Hypothalamus (tissue), 51 donors: ENCODE measurements at places on chromosomes 7 and 10.

- DNase-seq = no peak
These were observed 23.7 kb downstream of the EPHB4 start for GRCh38 chr7:100803398-100804161.

DNA sequence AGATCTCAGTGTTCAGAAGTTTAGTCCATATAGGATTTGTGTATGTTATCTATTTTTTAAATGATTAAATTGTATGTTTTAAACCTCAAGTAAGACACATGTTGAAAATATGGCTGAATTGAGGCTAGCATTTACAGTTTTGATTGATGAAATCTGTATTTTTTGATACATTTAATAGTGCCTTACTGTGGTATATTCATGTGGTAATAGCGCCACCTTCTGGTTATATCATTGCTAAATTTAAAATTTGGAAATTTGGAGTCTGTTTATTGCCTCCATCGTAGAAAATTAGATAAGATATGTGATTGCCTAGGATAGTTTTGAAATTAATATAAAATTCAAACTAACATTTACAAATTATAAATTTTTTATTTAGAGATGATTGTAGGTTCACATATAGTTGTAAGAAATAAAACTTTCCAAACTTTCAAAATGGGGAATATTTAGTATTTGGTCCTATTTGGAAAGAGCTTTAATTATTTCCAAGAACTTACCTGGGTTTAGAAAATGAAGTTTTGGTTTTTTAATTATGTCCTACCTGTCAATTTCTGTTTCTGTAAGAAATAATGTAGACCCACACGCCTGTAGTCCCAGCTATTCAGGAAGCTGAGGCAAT is 19.1 kb upstream of the ARMS2 start:
- no peak for DNase-seq

DNA sequence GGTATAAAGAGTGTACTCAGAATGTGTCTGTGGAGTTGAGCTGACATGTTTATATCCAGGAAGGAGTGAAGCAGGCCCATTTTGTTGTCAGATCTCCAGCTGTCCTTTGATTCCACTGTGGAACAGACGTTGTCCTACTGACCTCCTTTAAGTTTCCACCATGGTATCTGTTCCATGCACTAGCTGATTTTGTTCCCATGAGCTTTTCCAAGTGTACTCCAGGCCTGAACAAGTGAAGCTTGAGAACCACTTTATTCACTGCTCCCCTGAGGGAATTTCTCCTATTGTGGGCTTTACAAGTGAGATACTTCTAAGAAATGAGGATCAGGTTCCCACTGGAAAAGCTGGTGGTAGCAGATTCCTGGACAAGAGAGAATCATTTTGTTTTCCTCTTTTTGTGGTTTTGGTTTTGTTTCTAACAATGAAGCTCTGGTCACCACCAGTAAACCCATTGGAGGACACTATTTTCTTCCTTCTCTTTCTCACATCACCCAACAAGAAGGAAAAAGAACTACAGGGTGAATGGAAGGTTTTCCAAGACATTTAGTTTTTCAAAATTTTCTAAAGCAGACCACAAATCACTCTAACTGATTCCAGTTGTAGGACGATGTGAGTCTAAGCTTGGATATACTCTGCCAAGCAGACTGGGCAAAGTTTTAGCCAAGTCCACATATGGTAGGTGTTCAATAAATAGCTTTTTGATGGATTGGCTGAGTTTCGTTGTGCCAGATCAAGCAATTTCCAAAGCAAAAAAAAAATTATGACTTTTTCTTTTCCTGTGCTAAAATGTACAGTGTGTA is 144.2 kb downstream of the JCAD start:
- no peak for DNase-seq

DNA sequence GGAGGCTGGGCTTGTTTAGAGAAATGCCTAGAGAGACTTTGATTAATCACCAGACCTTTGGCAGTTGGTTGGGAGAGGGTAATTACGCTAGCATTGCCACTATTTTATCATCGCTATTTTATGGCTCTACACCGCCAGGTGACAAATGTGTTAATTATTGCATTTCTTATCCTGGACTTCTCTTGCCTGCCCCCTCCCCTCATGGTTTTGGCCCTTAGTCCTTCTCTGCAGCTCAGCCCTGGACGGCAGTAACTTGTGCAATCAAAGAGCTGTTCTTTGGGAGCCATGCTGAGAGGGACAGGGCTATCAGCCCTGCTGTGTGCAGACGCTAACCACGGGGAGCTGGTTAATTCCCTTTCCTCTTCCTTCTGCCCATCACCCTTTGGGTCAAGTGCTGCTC is 585.0 kb downstream of the AUTS2 start:
- DNase-seq = no peak

DNA sequence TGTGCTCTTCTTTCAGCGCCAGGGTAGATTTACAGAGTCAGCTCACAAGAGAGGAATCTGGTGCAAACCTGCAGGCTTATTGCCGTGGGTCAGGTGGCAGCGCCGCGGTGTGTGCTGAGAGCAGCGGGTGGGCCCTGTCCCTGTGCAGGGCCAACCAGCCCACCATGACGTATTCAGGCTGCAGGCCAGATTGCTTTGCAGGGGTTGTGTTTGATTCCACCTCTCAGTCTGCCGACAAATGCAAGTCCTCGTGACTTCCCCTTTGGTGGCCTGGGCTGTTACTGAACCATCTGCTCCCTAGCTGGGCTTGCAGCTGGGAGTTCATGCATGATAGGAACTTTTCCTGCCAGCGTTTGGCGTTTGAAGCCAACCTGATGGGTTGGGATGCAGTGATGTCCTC is 66.7 kb upstream of the LEP start:
- DNase-seq = no peak

- DNase-seq = no peak
These were observed 168.0 kb upstream of the ZNF32 start for GRCh38 chr10:43816351-43817321.

DNA sequence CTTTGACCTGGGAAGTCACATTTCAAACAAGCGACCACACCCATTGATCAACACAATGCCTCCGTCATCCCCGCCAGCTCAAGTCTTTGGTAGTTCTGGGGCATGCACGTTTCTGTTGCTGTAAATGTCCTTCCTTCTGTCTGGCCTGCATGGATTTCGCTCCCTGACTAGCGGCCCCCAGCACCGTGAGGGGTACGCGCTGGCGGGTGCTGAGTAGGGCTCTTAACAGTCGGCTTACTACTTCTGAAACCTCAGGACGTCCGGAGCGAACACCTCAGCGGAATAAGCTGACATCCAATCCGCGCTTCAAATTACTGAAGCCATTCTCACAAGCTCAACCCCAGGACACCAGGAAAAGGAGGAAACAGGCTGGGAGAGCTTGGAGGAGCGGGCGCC is 505 bp downstream of the NUDCD3 start:
- no peak for DNase-seq

- DNase-seq = no peak
These were observed 12.5 kb downstream of the CCNY start for GRCh38 chr10:35348609-35349388.

GRCh38 chr10:24873281-24873683 is 79.1 kb downstream of the PRTFDC1 start:
- DNase-seq = no peak

DNA sequence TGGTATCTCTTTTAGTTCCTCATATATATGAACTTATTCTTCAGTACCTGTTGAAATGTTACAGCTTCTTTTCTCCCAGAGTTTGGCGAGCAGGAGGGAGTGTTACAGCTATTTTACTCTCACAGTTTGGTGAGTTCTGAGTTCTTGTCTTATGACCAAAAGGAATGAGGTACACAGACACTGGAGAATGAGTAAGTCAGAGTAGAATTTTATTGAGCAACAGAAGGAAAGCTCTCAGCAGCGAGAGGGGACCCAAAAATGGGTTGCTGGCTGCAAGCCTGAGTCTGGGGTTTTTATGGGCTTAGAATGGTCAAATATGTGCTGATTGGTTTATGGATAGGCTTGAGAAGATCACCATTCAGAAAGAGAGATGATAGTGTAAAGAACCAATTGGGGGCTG is 175.2 kb downstream of the CDK14 start:
- DNase-seq = no peak

DNA sequence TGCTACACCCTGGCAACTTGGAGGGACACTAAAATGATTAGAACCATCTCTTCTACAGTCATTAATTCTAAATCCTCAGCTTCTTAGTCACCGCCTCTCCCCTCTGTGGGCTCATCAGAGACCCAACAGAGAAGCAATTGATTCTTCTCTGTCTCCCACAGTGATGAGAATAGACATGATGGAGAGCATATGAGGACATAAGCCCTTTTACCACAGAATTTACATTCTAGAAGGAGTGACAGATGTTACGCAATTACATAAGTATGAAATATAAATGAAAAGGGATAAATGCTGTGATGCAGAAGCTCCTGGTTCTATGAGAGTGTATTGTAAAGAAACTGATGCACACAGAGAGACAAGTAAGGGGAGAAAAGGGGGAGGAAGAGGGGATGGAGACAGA is 18.1 kb upstream of the ABCB5 start:
- no peak for DNase-seq

DNA sequence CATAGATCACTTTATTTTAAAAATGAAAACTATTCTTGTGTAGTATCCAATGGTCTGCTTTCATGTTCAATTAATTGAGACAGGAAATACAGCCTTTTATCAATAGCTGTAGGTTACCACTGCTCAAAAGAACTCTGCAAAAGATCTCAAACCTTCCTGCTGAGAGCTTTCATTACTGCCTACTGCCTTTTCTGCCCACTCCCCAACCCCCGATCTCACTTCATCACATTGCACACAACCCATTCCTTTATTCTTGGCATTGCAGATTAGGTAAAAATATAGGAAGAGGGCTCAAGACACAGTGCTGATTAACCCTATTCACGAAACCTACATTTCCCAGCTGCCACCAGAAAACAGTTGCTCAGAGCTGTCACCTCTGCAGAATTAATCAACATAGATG is 171.4 kb downstream of the BTAF1 start:
- DNase-seq = no peak

DNA sequence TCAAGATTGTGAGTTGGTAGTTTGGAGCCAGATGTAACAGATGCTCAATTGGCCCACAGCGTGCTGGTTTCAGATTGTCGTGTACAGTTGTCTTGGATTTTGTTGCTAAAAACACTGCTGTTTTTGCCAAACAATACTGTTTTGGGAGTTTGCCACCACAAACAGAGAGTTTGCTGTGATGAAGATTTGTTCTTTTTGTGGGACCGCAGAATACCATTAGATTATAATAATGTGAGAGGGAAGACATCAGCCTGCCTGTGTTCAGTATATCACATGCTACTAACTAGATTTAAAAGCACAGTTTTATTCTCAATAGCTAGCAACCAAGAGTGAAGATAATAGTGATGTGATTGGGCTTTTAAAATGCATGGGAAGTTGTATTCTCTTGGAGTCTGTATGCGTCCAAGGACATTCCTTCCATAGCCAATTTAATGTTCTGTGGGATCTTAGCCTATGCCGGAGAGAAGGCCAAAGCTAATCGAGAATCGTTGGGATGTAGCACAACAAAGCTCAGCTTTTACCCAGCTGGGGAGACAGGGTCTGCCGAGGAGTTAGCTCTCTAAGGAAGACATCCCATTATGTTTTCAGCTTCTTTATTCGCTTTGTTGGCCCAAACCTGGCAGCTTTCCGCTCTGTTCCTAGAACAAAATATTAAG is 18.7 kb upstream of the ITGA8 start:
- no peak for DNase-seq

DNA sequence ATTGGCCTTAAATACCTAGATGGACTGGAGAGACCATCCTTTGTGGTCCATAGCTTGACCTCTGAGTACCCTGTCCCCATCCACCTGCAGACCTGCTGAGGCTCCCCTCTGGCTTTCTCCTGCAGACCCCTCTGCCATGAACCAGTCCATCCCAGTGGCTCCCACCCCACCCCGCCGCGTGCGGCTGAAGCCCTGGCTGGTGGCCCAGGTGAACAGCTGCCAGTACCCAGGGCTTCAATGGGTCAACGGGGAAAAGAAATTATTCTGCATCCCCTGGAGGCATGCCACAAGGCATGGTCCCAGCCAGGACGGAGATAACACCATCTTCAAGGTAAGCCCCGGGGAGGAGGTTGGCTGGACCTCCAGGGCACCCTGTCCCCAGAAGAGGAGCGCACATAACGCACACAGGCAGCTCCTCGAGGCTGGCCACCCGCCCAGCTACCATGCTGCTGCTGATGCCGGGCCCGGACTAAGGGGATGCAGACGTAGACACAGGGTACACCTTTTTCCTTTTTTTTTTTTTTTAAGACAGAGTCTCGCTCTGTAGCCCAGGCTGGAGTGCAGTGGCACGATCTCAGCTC is 4.3 kb downstream of the IRF5 start:
- no peak for DNase-seq

GRCh38 chr10:43138757-43139241 is 554 bp downstream of the CSGALNACT2 start:
- DNase-seq = no peak

DNA sequence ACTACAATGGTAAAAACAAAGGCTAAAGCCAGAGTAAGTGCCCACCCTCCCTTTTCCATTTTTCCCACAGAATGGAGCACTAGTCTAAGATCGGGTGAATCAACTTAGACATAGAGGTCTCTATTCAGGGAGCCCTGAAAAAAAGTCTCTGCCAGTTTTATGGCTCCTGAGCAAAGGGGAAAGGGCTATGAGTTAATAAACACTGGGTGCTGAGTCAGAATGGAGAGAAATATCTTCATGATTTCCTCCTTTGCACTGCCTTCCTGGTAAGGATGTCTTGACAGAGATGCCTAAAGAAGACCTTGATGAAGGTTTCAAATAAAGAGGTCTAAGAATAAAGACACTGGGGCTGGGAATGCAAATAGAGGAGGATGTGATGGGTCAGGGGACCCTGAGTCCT is 607.4 kb upstream of the MBL2 start:
- DNase-seq = no peak

DNA sequence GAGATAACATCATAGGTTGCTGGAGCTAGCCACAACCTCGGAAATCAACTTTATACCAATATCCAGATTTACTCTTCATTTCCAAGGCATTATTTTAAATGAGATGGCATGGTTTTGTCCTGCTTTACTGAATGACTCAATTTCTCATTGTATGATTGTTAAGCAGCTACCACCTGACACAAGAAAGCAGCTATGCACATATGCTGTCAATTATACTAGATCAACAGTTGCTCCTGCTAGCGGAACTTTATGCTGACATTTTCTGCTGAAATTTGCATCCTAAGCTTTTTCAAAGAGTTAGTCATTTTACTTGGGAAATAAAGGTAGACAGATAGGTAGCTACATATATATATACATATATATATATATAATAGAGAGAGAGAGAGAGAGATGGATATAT is 8.9 kb upstream of the CH25H start:
- no peak for DNase-seq

GRCh38 chr7:92409357-92409756 is 37.9 kb upstream of the GATAD1 start:
- DNase-seq = no peak

DNA sequence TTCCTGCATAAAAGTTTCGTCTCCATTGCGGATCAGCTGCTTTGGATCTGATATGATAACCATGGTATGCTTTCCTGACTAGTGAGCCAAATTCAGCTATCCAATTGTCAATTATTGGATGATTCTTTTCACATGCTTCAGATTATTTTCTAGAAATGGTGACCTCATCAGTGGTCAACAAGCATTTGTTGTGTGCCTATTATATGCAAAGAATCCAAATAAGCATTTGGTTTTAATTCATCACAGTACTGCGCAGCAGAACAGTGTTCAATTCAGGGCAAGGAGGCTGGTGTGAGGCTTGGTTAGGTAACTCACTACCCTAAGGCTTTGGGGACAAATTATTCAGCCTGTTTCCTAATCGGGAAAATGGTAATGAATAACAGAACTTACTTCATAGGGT is 200.5 kb downstream of the SKAP2 start:
- no peak for DNase-seq

GRCh38 chr7:112286250-112287086 is 80.0 kb downstream of the ZNF277 start:
- no peak for DNase-seq

- DNase-seq = no peak
These were observed 76.2 kb upstream of the CCDC71L start for GRCh38 chr7:106737202-106737562.
